ENCODE measurements at places on chromosomes 4 and X.
A peak's percentile ranks its signal among the peaks of the same experiment; 100 is the strongest.

DNA sequence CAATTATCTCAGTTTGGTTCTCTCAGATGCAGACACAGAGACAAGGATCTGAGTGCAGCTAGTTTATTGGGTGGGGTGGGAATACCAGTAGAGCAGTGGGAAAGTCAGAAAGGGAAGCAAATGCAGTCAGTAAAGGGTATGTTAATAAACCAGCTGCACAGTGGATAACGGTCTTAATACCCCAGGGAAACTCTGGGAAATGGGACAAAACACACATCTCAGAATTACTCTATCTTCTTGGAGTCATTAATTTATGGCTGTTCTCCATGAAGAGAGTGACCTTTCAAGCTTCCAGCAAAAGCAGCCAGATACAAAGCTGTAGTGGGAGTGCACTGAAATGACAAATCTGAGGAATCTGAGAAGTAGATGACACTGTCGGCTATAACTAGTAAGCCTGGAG is 73.3 kb upstream of the NALF2 start:
- no peak for DNase-seq

GRCh38 chr4:106149026-106149425 is 167.0 kb downstream of the TBCK start:
- no peak for DNase-seq

DNA sequence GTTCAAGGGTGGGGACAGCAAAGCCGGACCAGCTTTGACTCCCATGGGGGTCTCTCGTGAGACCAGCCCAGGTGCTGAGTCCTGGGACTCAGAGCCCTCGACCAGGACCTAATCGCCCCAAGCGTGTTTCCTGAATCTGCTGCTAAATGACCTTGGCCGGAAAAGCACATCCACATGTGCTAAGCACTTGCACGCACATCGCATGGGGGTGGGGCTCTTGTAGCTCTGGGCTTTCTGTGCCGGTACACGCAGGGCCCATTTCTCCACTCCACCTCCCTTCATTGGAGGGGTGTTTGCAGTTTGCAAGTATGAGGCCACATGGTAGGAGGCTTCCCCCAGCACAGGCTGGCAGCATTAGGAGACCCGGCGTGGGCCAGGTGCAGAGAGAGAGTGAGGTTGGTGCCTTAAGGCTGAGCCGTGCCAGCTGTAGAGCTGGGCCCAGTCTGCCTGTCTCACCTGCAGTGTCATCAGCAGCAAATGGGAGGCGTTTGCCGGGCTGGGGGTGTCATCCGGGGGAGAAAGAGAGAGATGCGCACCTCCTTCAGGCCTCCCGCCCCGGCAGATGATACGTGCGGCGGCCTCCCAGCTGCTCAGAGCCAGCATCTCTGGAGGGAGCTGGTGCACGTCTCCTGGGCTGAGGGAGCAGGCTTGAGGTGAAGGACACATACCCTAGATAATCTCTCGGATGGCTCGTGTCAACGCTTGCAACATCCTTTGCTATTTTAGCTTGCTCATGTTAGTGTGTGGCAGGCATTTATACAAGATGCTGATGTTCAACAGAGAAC is 45.2 kb upstream of the CLCN4 start:
- DNase-seq, result peak; percentile 32

- DNase-seq, result no peak
These were observed 443.1 kb upstream of the PITX2 start for GRCh38 chr4:111066001-111066400.

DNA sequence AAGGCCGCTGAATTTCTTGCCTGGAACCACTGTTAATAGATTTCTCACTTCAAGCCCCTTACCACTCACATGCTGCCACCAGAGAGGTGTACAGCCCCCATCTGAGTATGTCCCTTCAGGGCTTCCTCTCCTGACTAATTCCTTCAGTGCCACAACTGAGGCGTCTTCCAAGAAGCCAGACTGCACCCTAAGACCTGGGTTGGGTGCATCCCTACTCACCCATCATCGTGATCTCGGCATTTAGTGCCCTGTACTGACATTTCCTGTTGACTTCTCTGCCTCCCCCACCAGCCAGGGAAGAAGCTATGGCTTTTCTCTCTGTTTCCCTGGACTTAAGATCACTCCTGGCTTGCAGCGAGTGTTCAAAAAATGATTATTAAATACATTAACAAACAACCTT is 40.4 kb upstream of the MAP3K15 start:
- no peak for DNase-seq

- no peak for DNase-seq
These were observed 45.0 kb upstream of the UPRT start for GRCh38 chrX:75228854-75229253.

- DNase-seq, result no peak
These were observed 381.2 kb upstream of the PCDH10 start for GRCh38 chr4:132767901-132768300.

DNA sequence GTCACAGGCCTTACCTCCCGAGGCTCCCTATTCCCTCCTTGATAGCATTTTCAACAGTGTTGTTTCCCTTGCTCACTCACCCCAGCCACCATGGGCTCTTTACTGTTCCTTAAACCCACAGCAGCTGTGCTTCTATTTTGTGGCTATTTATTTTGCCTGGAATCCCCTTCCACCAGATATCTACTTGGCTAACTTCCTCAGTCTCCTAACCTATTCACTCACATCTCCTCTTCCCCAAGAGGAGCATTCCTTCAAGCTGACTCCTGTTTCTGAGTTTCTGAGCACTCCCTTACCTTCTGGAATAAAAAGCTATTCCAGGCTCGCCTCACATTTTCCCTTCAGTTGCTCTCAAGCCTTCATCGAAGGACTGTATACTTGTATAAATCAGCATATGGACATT is 50.5 kb downstream of the CXCL1 start:
- DNase-seq, result no peak

- no peak for DNase-seq
These were observed 41.9 kb upstream of the NSG1 start for GRCh38 chr4:4344915-4345527.

- no peak for DNase-seq
These were observed 120.4 kb upstream of the SLC34A2 start for GRCh38 chr4:25535278-25535677.

GRCh38 chrX:138765051-138765450 is 53.5 kb upstream of the FGF13 start:
- no peak for DNase-seq

- no peak for DNase-seq
These were observed 34.0 kb downstream of the STARD8 start for GRCh38 chrX:68681443-68681941.

- no peak for DNase-seq
These were observed 16.8 kb upstream of the IRAK1 start for GRCh38 chrX:154036513-154036912.

- no peak for DNase-seq
These were observed 94.9 kb upstream of the NDP start for GRCh38 chrX:44068043-44068442.

- DNase-seq, result no peak
These were observed 57.6 kb downstream of the TNIP2 start for GRCh38 chr4:2698504-2698903.

- no peak for DNase-seq
These were observed 29.5 kb upstream of the TSPAN5 start for GRCh38 chr4:98687876-98688275.

DNA sequence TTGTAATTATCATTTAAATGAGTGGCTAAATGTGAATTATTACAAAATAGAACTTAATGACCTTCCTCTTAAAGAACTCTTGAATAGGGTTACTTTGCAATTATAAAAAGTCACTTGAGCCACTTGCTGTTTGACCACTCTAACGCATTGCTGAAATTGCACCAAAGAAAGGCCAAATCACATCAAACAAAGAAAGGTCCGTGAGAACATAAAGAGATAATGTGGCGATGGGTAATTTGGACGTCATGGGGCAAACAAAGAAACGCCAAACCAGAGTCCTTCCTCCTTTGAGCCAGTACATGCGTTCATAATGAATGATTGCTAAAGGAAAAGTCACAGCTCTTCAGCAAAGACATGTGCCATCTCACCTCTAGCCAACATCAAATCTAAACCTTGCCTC is 229.8 kb upstream of the STS start:
- DNase-seq, result no peak

DNA sequence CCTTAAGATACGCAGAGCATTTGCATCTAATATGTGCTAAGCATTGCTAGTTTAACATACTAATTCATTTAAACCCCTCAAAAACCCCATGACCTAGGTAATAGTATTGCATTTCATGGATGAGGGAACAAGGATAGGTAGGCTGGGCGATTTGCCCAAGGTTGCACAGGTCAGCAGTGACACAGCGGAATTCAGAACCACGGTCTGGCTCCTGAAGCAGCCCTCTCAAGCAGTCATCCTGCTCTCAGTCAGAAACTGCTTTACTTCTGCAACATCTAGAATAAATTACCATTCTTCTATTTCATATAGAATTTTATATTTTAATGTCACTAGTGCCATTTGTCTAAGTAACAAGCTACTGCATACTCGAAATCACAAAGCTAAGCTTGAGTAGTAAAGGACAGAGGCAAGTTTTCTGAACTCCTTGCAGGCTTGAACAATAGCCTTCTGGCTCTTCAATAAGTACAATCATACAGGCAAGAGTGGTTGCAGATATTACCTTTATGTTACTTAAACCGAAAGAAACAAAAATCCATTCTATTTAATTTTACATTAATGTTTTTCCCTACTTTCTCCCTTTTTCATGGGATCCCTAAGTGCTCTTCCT is 555 bp upstream of the SPP1 start:
- no peak for DNase-seq

DNA sequence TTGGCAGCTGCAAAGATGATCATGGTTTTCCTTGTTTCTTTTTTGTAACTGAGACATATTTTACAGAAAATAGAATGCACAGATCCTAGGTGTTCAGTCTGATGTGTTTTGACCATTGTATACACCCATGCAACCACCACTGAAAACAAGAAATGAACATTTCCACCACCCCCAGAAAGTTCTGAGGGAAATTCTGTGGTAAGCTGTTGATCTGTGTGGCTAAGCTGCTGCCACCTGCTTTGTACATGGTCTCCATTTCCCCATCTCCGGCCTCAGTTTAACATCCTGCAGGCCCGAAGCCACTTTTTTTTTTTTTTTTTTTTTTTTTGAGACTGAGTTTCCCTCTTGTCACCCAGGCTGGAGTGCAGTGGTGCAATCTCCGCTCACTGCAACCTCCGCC is 65.3 kb downstream of the NYX start:
- no peak for DNase-seq

GRCh38 chr4:123068081-123068480 is 145.7 kb upstream of the NUDT6 start:
- no peak for DNase-seq

DNA sequence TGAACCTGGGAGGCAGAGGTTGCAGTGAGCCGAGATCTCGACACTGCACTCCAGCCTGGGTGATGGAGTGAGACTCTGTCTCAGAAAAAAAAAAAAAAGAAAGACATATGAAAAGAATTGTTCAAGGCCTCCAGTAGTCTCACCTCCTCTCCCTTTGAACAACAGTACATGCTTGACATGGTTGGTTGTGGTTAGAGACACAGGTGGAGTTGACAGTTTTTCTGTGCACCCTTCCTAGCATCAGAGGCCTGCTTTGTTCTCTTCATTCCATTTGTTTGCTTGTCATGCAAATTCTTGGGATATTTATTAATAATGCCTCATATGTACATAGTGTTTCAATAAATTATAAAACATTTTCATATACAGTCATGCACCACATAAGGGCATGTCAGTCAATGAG is 18.3 kb upstream of the PDCL2 start:
- no peak for DNase-seq

GRCh38 chr4:67397031-67397430 is 148.3 kb downstream of the CENPC start:
- no peak for DNase-seq

DNA sequence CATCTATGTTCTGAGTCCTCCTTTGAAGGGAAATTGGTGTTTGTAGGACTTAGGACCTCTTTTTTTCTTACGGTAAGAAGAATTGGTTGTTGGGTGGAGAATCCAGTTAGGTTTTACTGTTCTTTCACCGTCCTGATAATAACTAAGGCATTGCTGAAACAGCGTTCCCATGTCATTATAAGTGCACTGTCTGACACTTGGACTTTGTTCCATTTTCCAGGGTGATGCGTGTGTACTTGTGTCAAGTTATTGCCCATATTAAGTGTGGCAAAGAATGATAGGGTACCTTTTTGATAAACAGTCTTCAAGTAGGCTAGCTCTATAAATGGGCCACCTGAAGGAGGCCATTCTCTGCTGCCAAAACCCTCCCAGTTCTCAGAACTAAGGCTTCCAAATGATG is 119.7 kb downstream of the AASDH start:
- no peak for DNase-seq

- no peak for DNase-seq
These were observed at the start of gene FRMPD4 for GRCh38 chrX:12138361-12139313. Gene FRMPD4, plus strand, starts transcription at chrX:12138473. Its CDS starts 499 bp downstream, at chrX:12138972.

DNA sequence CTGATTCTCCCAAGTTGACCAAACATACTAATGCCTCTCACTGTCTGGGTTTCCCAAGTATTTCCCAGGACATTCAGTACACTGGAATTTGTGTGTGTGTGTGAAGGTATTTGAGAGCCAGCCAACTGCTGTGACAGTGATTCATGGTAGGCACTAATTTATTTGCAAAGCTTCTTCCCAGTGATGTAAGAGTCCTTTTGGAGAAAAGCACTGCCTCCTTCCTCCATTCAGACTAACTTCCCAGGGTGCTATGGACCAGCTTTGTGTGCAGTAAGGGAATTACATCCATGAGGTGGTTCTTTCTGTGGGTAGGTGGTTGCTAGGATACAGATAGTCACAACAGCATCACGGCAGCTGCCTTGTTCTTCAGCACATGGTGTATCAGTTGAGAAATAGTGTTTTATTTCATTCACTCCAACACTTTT is 8.7 kb downstream of the EGF start:
- DNase-seq, result no peak

GRCh38 chrX:100817340-100817739 is 2.9 kb upstream of the CSTF2 start:
- no peak for DNase-seq

DNA sequence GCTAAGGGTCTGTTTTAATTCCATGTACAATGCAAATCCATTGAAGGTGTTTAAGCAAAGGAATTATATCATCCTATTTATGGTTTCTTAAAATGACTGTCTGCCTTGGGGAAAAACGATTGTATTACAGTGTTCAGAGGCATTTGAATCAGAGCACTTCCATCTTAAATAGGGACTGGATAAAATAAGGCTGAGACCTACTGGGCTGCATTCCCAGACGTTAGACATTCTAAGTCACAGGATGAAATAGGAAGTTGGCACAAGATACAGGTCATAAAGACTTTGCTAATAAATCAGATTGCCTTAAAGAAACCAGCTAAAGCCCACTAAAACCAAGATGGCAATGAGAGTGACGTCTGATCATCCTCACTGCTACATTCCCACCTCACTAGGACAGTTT is 1167.2 kb upstream of the PABPC4L start:
- DNase-seq, result no peak

- DNase-seq, result no peak
These were observed 99.6 kb upstream of the CCSER1 start for GRCh38 chr4:90027565-90027964.

- no peak for DNase-seq
These were observed 91.3 kb downstream of the RASGEF1B start for GRCh38 chr4:81380437-81380836.

DNA sequence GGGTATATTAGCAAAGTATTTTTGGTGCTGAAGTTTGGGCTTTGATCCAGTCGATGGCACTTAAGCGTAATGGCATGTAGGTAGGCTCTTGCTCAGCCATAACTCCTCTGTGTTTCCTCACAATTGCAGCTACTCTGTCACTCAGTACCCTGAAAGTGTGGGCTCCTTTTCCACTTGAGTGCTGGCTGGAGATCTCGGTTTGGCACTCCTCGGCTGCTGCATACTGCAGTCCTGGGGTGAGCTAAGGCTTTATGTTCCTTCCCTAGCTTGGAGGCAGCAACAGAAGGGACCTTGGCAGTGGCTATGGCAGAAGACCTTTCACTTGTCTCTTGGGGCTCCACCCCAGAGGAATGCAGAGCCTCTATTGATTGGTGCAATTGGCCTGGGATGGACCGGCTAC is 106.7 kb upstream of the GRXCR1 start:
- DNase-seq, result no peak
